ENCODE measurements at places on chromosomes 12 and 14. TPM values are rescaled to one million over a fixed set of nuclear protein-coding genes. Genes with fewer than 3 reads are reported as not detected.

ADAM21 gene
- 0.13 TPM for total RNA-seq

SRRM4 gene
- 0.27 TPM for total RNA-seq

NTF3 gene
- total RNA-seq, result 51.6 TPM

LRRC10 gene
- total RNA-seq, result not detected

CLEC4C gene
- not detected for total RNA-seq

MANSC1 gene
- 38.1 TPM for total RNA-seq

PIANP gene
- 1.2 TPM for total RNA-seq

Measured in aorta (tissue), 5 donors.